ENCODE measurements at places on chromosomes 11 and 22. TPM values are rescaled to one million over a fixed set of nuclear protein-coding genes. Genes with fewer than 3 reads are reported as not detected.

DNA sequence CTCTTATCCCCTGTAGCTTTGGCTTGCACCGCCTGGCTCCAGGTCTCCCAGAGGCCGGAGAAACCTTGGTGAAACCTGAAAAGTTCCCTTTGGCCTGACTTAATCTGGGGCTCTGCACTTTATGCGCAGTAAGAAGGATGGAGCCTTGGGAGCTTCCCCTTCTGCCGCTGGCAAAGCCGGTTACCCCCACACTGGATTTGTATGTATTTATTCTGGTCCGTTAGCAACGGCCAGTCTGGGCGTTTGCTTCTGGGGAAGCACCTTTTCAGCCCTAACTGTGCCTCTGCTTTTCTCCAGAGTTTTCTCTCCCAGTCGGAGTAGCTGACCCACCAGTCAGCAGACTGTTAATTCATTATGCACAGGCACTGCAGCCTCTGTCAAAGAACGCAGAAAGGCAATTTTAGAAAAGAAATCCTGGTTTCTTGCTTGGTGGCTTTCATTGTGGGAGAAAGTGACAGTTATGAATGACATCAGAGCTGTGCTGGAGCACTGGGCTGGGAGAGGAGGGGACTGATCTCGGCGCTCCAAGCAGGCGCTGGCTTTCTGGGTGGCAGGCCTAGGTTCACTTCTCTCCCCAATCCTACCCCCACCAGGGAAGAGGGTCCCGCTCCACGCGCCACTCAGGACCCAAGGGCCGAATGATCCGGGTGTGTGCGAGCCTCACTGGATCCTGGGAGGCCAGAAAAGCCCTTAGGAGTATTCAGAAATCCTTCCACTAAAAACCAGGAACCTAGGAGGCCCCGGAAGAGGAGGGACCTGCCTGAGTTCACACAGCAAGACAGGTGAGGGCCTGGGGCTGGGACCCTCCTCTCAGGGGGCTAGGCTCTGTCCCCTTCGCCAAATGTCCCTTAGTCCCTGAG is 70.2 kb downstream of the RTL6 start:
- no peak for DNase-seq

- DNase-seq: no peak
These were observed 17.6 kb downstream of the ATXN10 start for GRCh38 chr22:45689211-45689610.

- DNase-seq: no peak
These were observed 728.0 kb downstream of the DLG2 start for GRCh38 chr11:84899134-84899533.

TUT1 gene
- 29.8 TPM for total RNA-seq

CFAP300 gene
- total RNA-seq: 1.9 TPM

KDM4E gene
- total RNA-seq: not detected

SVIP gene
- 16.2 TPM for total RNA-seq

RIMBP3B gene
- not detected for total RNA-seq
